NCI-H2081 treated with DMSO at 0.1 percent for 48 hours (cell line): ENCODE measurements at places on chromosomes 12 and 14.

DNA sequence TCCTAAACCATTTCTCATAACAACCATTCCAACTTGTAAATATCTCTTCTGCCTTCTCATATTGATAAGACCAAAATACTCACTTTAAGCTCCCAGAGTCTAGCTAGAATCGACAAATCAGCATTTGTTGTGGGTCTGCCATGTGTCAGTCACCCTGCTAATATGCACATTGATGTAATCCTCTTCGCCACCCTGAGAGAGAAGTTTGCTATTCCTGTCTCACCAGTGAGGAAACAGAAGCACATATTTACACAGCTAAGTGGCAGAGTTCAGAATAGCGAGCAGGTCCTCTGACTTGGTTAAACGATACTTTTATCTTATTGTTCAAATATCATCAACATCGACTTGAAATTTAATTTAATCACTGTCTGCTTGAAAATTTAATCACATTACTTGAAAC is 142.1 kb downstream of the ANO4 start:
- DNase-seq, result no peak

- DNase-seq, result no peak
Measured at GRCh38 chr12:68806488-68807237, 1.3 kb upstream of the MDM2 start.

- no peak for DNase-seq
Measured at GRCh38 chr12:119683413-119683812, 15.5 kb downstream of the PRKAB1 start.

GRCh38 chr12:101876322-101876860 is 989 bp upstream of the DRAM1 start:
- no peak for DNase-seq

DNA sequence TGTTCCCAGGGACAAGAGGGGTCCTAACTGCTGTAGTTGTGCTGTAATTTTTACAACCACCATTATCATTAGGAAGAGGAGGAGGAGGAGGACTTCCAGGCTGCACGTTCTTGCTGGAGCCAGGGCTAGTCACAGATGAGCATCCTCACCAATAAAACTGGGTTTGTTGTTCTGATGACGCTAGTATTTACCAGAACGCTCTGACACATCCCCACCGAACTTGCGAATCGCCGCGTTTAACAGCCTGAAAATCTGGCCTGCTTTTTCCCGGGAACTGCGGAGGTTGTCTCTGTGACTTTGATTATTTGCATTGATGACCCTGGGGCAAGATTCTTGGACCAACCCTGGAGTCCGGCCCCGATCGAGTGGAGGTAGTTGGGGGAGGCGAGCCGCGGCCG is 10.2 kb downstream of the TBX5 start:
- no peak for DNase-seq

DNA sequence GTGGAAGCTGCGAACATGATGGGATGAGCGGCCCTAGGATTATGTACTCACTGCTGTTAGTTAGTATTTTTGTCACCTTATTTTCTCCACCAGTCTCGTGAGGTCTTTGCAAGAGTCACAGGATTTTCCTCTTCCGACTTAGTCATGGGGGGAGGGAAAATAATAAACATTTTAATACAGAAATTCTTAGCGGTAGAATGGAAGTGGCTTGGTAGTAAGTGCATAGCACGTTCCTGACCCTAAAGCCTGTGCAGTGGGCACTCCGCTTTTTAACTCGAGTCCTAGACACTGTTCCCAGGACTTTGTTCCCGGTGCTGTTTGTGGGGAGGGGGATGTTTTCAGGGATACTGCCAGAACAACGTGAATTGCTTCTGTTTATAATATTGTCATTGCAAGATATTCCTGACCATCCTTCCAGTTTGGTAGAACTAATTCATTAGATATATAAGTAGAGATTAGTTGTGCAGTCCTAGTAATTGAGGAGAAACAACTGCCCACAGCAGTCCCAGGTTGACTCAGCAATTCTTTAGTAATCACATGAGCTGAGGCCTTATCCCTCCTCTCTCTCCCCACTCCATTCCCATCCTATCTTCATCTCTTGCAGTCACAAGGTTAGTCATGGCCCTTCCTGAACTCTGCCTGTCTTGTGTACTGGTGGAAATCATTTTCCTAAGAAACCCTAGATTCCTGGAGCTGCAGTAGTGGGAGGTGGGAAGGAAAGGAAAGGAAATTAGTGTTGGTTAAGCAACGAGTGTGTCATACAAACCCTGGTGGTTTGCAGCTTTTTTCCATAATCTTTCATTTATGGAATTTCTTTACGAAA is 799 bp downstream of the SLC38A6 start:
- no peak for DNase-seq

GRCh38 chr12:78767264-78767981 is 97.2 kb upstream of the SYT1 start:
- DNase-seq, result no peak

GRCh38 chr12:45730084-45730347 is 510 bp downstream of the ARID2 start:
- DNase-seq, result no peak

GRCh38 chr12:48128800-48129199 is 9.6 kb downstream of the PFKM start:
- no peak for DNase-seq

- no peak for DNase-seq
Measured at GRCh38 chr14:105046891-105047282, 18.3 kb downstream of the GPR132 start.

GRCh38 chr12:31756977-31757420 is 28.2 kb upstream of the AMN1 start:
- no peak for DNase-seq

DNA sequence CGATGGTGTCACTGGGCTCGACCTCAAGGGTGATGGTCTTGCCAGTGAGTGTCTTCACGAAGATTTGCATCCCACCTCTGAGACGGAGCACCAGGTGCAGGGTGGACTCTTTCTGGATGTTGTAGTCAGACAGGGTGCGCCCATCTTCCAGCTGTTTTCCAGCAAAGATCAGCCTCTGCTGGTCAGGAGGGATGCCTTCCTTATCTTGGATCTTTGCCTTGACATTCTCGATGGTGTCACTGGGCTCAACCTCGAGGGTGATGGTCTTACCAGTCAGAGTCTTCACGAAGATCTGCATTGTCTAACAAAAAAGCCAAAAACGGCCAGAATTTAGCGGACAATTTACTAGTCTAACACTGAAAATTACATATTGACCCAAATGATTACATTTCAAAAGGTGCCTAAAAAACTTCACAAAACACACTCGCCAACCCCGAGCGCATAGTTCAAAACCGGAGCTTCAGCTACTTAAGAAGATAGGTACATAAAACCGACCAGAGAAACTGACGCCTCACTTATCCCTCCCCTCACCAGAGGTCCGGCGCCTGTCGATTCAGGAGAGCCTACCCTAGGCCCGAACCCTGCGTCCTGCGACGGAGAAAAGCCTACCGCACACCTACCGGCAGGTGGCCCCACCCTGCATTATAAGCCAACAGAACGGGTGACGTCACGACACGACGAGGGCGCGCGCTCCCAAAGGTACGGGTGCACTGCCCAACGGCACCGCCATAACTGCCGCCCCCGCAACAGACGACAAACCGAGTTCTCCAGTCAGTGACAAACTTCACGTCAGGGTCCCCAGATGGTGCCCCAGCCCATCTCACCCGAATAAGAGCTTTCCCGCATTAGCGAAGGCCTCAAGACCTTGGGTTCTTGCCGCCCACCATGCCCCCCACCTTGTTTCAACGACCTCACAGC is 717 bp downstream of the UBC start:
- no peak for DNase-seq

- DNase-seq, result no peak
Measured at GRCh38 chr12:131120831-131121271, 167.1 kb downstream of the ADGRD1 start.

DNA sequence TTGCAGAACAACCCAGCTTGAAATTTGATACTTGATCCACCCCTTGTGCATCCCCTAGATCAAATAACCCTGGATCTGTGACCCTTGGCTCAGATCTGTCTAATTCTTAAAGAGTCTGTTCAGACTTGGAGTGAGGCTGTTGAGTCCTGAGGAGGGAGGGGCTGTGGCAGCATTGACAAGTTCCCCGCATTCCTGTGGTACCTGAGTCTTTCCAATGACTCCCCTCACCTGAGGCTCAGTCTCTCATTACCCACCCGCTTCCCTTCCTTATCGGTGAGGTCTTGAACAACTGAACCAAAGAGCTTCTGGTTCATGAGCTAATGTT is 16.1 kb upstream of the HDAC7 start:
- DNase-seq, result no peak

DNA sequence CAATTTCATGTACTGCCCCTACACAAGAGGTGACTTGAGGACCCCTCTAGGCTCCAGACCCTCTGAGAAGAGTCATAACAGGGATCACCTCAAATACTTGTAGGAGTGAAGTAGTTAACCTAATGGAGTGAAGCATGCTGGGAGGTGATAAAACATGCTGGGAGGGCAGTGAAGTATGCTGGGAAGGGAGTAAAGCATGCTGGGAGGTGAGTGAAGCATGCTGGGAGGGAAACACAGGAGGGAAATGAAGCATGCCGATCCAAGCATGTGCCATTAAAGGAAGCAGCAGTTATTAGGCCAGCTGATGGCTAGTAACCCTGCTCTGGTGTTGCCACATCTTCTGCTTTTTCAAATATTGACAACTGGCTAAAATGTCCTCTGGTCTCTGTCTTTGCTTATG is 70.7 kb upstream of the TRHDE start:
- DNase-seq, result no peak

- no peak for DNase-seq
Measured at GRCh38 chr14:64550621-64551333, 1.0 kb downstream of the PPP1R36 start.

DNA sequence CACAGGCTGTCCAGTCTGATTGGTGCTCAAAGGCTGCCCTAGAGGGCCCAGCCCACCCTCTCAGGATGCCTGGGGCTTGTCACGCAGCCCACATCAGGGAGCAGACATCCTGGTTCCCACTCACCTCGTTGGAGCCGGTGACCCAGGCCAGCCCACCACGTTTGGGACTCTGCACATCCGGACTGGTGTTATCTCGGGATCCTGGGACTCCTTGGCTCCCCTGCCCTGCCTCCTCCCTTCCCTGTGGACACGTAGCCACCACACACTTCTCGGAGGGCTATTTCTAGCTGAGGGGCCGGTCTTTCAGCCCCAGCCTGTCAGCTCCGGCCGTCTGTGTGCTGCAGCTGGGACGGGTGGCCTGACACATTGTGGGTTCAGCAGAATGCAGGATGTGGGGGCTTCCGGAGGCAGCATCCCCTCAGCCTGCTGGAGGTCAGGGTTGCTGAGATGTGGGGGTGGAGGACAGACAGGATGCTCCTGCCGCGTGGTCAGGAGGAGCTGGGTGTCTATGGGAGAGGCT is 12.8 kb upstream of the FGF23 start:
- no peak for DNase-seq

- DNase-seq, result no peak
Measured at GRCh38 chr14:39425947-39426346, 6.3 kb downstream of the FBXO33 start.

DNA sequence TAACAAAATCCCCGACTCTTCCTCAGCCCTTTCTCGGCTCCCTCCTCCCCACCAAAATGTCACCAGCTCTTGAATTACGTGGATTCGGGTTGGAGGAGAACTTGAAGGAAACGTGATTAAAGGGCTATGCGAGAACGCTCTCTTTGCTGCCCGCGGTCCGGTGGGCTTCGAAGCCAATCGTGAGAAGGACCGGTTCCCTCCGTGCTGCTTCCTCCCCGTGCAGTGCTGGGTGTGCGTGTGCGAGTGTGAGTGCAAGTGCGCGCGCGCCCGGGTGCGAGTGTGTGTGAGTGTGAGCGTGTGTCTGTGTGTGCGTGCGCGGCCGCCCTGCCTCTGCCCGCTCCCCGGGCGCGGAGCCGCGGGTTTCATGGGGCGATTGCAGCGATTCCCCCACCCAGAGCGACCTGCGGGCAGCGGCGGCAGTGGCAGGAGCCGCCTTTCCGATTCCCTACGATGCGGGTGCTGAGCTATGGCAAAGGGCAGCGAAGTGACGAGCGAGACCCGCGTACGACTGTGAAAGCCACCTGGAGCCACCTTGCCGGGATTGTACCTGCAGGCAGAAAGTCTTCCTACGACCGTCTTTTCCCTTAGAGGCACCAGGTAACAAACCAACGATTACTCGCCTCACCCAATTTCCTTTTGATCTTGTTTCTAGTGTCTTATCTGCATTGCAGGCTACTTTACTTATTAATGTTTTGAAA is 1.4 kb downstream of the LRFN5 start:
- DNase-seq, result no peak

GRCh38 chr12:1174659-1175058 is 183.6 kb downstream of the ERC1 start:
- no peak for DNase-seq
